NB4 (cell line): ENCODE measurements at places on chromosomes 3 and 15.
A peak's percentile ranks its signal among the peaks of the same experiment; 100 is the strongest.

DNA sequence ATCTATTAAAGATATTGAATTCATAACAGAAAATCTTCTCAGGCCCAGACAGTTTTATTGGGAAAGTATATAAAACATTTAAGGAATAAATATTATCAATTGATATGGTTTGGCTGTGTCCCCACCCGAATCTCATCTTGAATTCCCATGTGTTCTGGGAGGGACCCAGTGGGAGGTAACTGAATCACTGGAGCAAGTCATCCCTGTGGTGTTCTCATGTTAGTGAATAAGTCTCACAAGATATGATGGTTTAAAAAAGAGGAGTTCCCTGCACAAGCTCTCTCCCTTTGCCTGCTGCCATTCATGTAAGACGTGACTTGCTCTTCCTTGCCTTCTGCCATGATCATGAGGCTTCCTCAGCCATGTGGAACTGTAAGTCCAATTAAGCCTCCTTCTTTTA lies 160.5 kb downstream of the ANO10 start:
- DNase-seq = no peak

- DNase-seq = peak; percentile 51
Measured at GRCh38 chr3:152279479-152279878, 10.8 kb downstream of the MBNL1 start.

DNA sequence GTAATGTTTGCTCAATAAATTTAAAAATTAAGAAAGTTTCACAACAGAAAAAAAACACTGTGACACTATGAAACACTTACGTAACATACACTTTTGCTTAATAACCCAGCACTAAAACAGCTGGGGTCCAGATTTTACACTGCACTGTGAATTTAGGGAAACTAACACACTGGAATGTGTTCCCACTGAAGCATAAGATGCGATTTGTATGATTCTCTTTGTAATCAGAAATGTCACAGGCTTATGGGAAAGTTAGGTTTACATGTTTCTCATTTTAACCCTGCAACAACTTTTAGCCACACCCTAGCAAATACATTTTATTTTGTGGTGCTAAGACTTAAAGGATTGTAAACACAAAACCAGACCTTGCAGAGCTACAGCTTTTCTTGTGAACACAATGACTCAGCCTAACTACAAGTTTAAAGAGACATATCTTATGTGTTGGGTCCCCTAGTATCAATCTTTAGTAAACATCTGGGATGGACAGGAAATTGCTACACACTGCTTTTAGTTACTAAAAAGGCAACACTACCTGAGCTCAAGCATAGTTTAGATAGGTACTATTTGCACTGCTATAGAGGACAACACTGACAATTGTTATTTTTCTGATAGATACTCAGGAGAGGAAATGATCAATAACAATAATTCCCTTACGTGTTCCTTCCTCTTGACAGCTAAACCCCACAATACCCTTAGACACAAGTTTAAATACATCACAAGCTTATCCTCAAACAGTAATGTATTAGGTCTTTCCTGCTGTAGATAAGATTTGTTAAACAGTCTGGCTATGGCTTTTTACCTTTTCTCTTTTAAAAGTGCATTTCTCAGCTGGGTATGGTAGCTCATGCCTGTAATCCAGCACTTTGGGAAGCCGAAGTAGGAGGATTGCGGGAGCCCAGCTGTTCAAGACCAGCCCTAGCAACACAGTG lies 3.8 kb downstream of the PLD1 start:
- peak; percentile 68 for DNase-seq

DNA sequence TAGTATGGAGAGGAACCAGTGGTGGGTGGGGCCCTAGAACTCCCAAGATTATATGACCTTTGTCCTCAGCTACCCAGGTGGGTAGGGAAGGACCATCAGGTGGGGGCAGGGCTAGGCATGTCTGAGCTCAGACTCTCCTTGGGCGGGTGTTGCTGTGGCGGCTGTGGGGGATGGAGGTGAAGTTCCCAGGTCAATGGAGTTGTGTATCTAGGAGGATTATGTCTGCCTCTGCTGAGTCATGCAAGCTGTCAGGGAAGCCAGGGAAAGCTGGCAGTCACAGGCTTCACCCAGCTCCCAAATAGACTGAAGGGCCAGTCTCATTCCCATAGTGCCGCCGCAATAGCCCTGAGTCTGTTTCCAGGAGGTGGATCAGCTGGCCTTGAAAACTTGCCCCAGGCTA lies 139.7 kb upstream of the CFAP20DC start:
- no peak for DNase-seq

DNA sequence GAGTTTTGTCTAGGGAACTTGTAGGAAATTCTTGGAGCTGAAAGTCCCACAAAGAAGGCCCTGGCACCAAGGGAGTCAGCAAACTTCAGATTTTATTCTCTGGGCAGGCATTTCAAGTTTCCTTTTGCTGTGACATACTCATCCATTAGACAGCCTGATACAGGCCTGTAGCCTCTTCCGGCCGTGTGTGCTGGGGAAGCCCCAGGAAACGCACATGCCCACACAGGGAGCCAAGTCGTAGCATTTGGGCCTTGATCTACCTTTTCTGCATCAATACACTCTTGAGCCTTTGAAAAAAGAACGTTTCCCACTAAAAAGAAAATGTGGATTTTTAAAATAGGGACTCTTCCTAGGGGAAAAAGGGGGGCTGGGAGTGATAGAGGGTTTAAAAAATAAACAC lies 15.0 kb downstream of the TIGIT start:
- DNase-seq = no peak

DNA sequence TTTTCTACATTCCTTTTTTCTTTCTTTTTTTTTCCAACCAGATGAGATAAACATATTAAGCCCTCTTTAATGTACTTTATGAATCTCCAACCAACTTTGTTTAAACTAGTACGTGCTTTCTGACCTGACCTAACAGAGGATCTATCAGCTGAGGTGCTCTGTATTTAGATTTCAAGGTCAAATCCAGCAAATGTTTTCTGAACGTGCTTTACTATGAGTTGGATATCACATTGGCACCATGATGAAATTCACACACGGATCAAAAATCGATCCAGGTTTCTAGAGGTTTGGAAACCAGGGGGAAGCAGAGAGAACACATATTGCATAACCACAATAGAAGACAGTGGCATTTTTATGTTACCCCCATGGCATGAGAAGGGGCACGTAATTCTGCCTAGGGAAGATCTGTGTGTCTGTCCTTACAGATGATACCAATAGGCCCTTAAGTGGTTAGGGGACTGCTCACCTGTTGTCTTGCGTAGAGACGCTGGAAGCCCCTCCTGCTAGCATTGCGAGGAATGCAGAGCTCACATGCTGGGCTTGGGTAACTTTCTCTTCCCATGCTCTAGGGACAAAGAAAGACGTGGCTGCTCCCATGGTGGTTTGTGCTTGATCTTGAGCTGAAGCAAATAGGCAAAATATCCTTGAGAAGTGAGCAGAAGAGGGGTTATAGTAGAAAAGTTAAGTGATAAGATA lies 59.3 kb upstream of the ABHD10 start:
- DNase-seq = no peak

- DNase-seq = peak; percentile 59
Measured at GRCh38 chr15:40693904-40694687, 878 bp upstream of the RAD51 start.

- no peak for DNase-seq
Measured at GRCh38 chr15:49570672-49571071, 49.9 kb downstream of the FAM227B start.

- peak; percentile 5 for DNase-seq
Measured at GRCh38 chr15:55742498-55742926, 440 bp downstream of the PRTG start.

DNA sequence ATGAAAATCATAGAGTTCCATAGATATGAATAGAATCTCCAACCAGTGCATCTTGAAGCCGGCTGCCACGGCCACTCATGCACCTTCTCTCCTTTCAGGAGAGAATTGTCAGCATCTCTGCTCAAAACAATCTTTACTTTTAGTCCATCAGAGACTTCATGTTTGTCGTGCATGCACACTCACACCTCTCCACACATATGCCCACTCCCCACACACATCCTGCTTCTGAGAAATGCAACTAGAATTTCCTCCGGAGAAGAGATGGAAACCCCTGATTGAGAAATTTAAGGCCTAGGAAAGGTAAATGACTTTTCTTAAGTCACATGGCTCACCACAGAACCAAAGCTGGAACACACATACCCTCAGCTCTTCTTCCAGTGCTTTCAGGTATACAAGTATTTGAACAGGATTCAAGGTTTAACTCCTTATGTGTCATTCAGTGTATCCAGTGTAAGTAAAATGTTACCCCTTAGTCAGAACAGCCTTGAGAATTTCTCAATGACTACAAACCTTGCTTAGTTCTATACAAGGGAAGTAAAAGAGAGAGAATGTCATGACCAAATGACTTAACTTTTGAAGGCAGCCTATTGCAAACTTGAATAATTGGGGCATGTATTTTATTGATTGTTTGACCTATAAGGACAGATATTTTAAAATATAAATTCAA lies 69.1 kb upstream of the TSEN2 start:
- DNase-seq = no peak

- peak; percentile 44 for DNase-seq
Measured at GRCh38 chr3:134754768-134755559, 40.1 kb upstream of the EPHB1 start.
